ENCODE measurements at places on chromosomes 7 and 10.

DNA sequence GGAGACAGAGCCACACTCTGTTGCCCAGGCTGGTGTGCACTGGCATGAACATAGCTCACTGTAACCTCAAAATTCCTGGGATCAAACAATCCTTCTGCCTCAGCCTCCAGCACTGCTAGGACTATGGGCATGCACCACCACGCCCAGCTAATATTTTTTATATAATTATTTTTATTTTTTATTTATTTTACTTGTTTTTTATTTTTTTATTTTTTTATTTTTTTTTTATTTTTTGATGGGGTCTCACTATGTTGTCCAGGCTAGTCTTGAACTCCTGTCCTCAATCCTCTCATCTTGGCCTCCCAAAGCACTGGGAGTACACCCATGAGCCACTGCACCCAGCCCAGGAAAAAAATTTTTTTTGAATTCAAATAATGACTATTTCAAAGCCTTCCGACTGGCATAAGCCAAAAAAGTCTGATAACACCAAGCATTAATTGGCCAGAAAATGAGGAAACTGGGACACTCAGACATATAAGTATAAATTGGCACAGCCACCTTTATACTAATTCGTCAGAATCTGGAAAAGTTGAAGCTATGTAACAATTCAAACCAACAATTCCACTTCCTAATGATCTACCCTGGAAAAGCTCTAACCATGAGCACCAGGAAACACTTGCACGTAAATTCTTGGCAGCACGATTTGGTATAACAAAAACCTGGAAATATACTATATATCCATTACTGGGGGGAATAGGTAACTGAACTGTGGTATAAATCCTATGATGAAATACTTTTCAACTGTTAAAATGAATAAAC, 6.3 kb downstream of the ZC3HAV1 start:
- DNase-seq = no peak

- no peak for DNase-seq
Observed at GRCh38 chr7:115984105-115984504, 46.5 kb downstream of the TFEC start.

DNA sequence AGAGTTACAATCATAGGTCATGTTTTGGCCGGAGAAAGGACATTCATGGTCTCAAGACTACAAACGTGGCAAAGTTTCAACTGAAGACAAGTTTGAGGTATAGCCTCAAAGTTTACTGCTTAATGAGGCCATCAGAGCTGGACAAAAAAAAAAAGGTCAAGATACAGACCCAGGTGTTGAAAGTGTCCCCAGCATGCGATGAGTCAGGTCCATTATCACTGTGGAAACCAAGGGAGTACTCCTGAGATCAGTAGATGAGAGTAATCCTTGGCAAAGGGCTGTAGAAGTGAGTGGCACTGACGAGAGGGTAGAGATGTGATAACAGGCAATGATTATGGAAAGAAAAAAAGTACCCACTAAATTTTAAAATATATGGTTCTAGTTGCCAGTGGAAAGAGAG, 80.1 kb upstream of the LRRN3 start:
- no peak for DNase-seq

- no peak for DNase-seq
Observed at GRCh38 chr7:8133188-8133848, 128.6 kb downstream of the ICA1 start.

DNA sequence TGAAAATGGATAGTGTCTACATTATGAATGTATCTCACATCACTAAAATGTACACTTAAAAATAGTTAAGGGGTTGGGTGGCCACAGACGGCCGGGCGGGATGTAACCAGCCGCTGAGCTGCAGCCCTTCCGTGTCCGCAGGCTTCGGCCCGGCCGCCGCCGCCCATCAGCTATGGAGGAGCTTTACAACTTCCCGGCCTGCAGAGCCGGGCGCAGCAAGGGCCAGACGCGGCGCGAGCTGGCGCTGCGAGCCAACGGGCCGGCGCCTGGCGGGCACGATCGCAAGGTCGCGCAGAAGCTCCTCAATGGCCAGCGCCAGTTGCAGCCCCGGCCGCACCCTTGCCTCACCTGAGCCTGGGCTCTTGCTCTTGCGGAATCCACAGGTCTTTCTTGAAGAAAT, 69.1 kb downstream of the KMT2C start:
- no peak for DNase-seq

DNA sequence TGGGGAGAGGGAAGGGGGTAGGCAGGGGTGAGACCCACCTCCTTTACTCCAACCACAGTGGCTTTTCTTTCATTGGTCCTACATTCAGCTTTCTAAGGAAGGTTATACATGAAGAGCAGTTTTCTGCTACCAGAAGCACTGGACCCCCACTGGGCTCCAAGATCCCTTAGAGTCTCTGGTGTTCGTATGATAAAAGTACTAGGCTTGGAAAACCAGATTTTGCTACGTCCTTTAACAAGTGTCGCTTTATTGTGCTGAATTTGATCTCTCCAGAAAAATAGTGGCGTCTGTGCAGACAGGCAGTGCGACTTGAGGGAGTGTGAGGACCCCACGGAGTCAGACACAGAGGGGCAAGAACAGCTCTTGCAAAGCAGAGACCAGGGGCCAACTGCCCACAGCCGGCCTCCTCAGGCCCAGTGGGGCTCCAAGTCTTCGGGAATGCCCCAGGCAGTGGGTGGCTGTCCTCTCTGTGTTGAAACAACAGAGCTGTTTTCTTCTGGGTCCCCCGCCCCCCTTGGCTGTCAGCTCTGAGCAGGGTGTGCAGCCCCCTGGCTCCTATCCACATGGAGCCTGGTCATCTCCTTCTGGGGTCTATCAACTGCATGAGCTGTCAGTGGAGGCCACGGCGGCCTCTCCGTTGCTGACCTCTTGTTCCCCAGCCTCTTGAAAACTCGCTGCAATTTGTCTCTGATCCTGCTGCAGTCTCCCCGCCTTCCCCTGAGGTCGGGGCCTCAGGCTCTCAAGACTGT, 333.2 kb downstream of the RPS24 start:
- no peak for DNase-seq

DNA sequence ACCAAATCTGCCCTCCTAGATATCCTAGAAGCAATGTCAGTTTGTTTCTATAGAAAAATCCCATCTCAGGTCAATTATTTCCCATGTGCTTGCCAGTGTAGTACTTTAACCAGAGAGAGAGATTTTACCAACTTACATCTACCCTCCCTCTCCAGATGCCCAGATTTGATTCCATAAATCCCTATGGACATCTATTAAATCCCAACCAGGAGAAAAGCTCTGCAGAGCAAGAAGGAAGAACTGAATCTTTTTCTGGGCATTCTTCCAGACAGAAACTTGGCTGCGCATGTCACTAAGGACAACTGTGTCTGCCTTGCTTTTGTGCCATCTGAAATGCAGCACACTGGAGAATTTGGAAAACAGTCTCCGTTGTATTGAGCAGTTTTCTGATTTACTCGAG, 597.6 kb downstream of the SORCS1 start:
- no peak for DNase-seq

DNA sequence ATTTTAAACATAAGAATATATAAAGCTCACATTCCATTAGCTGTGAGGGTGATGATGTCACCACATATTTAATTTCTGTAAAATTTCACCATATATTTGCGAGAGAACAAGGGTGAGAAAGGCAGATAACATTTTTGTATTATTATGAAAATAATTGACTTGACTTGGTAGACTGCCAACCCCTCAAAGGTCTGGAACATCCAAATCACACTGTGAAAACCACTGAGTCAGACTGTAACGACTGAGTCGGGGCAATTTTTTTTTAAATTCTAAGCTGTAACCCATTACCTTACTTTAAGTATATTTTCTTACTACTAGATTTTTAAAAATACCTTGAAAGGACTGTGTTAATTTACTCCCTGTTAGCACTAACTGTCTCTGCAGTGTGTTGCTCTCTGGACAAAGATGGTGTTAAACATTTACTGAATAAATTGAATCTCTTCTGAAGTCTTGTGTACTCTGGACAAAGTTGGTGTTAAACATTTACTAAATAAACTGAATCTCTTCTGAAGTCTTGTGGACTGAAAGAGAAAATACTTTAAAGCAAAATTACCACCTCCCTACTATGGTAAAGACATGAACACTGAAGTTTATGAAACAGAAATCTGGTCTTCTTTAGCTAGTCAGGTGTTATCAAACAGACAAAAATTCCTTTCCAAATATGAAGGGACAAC, 14.1 kb downstream of the PDZD8 start:
- no peak for DNase-seq

DNA sequence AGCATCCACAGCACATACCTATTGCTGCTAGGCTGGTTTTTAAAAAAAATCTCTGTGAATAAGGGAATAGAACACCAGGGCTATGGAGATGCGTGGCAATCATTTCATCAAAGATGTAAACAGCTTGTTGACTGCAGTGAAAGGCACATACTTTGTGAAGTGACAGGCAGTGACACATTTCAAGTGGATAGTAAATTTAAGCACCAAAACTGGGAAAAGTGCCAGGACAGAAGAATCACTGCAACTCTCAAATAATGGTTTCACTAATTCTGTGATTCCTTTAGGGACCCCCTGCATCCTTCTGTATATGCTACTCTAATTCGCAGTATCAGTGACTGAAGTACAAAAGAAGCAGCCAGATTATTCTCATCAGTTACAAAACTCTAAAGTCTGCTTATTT, 145.2 kb upstream of the KLF14 start:
- no peak for DNase-seq

DNA sequence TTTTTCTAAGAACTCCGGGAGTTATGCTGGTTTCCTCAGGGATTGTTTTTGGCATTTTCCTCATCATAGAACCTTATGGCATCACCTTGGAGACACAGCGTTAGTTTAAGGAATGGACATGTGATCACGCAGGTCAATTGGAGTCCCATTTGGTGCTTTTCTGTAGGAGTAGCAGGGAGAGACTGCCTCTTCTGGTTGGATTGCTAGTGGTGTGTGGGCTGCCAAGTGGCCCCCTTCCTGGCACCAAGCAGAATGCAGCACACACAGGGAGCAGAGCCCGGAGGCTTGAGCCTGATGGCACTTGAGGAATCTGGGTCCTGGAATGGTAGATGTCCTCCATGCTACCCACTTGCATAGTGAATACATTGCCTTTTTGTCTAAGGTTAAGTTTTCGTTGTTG, 57.9 kb downstream of the SDK1 start:
- DNase-seq = no peak

- no peak for DNase-seq
Observed at GRCh38 chr10:63720676-63721075, 199.5 kb downstream of the REEP3 start.

GRCh38 chr10:34866848-34867247, 51.8 kb upstream of the PARD3 start:
- DNase-seq = no peak

- DNase-seq = no peak
Observed at GRCh38 chr10:130380056-130380455, 243.9 kb downstream of the GLRX3 start.

- DNase-seq = peak; percentile 34
Observed at GRCh38 chr7:42236266-42236975, 588 bp downstream of the GLI3 start.

- no peak for DNase-seq
Observed at GRCh38 chr10:109592391-109592790, 330.9 kb downstream of the XPNPEP1 start.

- DNase-seq = no peak
Observed at GRCh38 chr7:147411096-147411495, 1179.5 kb upstream of the C7orf33 start.

DNA sequence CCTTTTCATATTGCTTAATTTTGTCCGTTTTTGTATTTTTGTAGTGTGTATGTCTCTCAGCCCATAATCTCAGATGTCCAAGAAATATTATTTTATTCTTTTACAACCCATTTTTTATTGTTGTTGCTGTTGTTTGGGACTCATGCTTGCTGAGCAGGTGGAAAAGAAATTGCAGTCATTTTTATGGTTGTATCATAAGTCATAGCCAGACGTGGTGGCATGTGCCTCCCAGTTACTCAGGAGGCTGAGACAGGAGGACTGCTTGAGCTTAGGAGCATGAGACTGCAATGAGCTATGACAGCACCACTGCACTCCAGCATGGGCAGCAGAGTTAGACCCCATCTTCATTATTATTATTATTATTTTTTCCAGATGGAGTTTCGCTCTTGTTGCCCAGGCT, 117.8 kb downstream of the EPC1 start:
- no peak for DNase-seq

DNA sequence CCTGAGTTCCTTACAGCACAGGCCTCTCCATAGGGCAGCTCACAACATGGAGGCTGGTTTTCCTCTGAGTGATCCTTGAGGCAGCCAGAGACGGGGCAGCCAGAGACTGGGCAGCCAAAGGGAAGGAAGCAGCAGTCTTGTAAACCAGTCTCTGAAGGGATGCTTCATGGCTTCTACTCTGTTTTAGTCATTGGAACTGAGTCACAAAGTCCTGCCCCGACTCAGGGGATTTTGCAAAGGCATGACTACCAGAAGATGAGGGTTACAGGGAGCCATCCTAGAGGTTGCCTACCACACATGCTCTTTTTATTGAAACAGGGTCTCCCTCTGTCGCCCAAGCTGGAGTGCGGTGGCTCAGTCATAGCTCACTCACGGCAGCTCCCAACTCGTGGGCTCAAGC, 44.4 kb upstream of the COMMD3 start:
- no peak for DNase-seq

DNA sequence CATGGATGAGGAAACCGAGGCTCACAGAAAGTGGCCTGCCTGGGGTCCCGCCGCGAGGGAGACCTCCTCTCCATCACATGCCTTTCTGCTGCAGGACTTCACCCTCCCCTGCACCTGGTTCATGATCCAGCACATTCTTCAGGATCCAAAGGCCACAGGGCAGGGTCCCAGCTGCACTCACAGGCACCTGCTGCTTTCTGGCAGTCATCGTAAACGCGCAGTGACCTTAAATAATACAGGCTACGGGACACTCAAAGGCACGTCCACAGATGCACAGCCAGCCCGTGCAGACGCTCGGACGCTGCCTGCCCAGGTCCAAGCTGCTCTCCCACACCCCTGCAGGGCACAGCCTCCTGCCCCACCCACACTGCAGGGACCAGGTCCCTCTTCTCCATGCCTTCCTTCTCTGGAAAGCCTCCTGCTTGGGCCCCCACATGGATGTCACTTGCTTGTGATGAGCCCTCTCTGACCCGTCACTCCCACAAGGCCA, 49.9 kb downstream of the CALML3 start:
- DNase-seq = no peak

GRCh38 chr7:116968631-116969030, 15.3 kb downstream of the ST7 start:
- no peak for DNase-seq

- DNase-seq = peak; percentile 60
Observed at GRCh38 chr10:112951359-112952281, 1.6 kb downstream of the TCF7L2 start.

Measured in activated T-cell treated with anti-CD3 and anti-CD28 coated beads, Interleukin-2, amount 50 U/mL, for 24 hours (primary cell).